ENCODE measurements at places on chromosomes 1 and 21.

GRCh38 chr21:45353200-45353599 is 51.8 kb upstream of the COL18A1 start:
- no peak for DNase-seq

GRCh38 chr1:224368409-224368808 is 11.7 kb downstream of the CNIH4 start:
- DNase-seq = no peak

DNA sequence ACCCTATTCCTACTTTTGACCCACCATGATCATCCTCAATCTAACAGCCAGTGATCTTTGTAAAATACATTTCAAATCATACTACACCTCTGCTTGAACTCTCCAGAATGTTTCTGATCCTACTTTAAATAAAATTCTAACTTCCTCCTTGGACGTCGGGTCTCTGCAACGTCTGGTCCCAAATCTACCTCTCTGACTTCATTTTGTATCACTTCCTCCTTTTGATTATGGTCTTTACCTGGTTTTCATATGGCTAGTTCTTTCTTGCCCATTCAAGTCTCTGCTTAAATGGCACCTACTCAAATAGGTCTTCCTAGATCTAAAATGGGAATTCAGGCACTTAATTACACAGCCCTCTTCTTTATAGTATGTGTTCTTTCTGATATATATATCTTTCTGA is 18.2 kb downstream of the PLPPR4 start:
- no peak for DNase-seq

DNA sequence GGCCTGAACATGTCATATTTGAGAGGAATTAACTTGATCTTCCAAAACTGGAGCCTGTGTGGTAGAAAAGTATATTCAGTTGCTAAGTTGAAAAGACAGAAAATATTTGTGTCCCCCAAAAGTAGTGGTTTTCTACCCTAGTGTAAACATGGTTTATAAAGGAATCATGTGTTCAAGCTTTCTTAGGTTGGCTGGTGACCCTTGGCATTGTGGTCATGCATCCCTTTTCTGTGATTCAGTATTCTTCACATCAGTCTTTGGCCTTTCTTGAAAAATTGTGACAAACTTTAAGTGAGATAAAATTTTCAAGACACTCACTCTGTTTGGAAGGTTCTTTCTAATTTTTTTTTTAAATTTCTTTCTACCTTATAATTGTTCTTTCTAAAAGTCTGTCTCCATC is 193.2 kb downstream of the DHRS3 start:
- DNase-seq = no peak

- DNase-seq = no peak
Observed at GRCh38 chr1:1917304-1917976, 1.6 kb downstream of the TMEM52 start.

- DNase-seq = peak; percentile 44
Observed at GRCh38 chr1:235642011-235642942, 7.3 kb downstream of the GNG4 start.

GRCh38 chr1:97174039-97174704 is 452.6 kb downstream of the PTBP2 start:
- no peak for DNase-seq

DNA sequence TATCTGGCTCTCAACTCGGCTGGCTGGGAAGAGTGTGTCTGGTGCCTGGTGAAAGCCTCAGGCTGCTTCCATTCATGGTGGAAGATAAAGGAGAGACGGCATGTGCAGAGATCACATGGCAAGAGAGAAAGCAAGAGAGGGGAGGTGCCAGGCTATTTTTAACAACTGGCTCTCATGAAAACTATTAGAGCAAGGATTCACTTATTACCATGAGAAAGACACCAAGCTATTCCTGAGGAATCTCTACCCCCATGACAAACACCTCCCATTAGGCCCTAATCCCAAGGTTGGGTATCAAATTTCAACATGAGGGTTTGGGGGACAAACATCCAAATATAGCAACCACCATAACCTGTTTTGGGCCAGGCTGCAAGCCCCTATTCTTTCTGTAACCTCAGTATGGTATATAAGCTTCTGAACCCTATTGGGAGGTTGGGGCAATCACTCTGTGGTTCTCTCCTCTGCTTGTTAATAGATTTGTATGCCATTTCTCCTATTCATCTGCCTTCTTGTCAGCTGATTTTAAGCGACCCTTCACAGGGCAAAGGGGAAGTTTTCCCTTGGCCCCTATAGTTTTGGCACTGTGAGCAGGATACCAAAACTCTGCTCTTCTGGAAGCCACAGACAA is 179.0 kb upstream of the TNR start:
- no peak for DNase-seq

DNA sequence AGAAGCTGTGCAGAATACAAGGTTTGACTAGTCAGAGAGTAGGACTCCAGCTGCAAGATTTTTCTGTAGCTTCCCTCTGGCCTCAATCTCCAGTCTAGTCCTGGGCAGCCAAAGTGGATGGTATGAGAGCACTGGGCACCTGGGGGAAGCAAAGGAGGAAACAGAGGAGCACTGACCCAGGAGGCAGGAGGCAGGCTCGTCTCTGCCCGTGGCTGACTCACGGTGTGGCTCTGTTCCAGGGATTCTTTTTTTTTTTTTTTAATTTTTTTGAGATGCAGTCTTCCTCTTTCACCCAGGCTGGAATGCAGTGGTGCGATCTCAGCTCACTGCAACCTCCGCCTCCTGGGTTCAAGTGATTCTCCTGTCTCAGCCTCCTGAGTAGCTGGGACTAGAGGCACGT is 4.1 kb upstream of the NPPB start:
- no peak for DNase-seq

DNA sequence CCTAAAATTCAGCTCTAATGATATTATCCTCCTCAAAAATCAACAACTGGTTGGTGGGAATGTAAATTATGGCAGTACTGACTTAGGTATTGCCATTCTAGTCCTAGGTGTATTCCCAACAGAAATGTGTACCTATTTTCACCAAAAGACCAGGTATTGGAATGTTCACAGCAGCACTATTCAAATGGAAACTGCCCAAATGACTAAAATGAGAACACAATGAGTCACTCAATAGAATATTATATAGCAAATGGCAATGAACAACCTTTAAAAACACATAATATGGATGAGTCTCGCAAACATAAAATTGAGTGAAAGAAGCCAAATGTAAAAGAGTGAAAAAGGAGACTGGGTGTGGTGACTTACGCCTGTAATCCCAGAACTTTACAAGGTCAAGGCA is 44.9 kb downstream of the GADD45A start:
- no peak for DNase-seq

- DNase-seq = no peak
Observed at GRCh38 chr1:171877701-171878100, 36.4 kb downstream of the DNM3 start.

DNA sequence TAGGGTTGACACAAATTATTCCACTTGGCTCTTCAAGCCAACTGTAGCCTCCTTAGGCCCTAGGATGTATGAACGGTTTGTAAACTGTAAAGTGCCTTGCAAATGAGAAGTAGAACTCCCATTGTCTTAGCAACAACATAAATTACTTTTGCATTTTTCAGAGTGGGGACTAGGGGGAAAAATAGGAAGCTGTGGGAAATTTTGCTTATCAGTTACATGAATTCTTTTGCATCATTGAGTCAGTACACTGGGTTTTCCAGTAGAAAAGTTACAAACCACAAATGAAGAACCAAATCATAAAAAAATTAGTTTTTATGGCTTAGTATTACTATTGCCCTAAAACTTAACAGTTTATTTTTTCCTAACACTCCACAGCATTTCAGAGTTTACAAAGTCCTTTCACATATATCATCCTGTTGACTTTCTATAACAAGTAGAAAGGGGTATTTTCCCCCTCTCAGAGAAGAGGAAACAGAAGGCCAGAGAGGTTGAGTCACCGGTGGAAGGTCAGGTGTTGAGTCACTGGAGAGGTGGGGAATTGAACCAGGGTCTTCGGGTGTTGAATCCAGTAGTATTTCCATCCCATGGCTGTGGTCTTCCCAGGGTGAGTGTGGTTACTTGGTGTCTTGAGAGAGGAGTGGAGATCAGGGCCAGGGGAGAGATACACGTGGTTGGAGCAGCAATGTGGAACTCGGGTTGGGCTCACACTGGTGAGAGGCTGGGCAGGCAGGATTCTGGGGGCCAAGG is 71.9 kb upstream of the USP24 start:
- DNase-seq = no peak

- peak; percentile 32 for DNase-seq
Observed at GRCh38 chr1:23500466-23500865, 16.5 kb upstream of the ASAP3 start.

GRCh38 chr1:88298506-88298905 is 385.6 kb upstream of the PKN2 start:
- no peak for DNase-seq

- DNase-seq = no peak
Observed at GRCh38 chr1:79539001-79539400, 532.5 kb upstream of the ADGRL4 start.

GRCh38 chr1:15803380-15803779 is 4.1 kb downstream of the UQCRHL start:
- peak; percentile 58 for DNase-seq

DNA sequence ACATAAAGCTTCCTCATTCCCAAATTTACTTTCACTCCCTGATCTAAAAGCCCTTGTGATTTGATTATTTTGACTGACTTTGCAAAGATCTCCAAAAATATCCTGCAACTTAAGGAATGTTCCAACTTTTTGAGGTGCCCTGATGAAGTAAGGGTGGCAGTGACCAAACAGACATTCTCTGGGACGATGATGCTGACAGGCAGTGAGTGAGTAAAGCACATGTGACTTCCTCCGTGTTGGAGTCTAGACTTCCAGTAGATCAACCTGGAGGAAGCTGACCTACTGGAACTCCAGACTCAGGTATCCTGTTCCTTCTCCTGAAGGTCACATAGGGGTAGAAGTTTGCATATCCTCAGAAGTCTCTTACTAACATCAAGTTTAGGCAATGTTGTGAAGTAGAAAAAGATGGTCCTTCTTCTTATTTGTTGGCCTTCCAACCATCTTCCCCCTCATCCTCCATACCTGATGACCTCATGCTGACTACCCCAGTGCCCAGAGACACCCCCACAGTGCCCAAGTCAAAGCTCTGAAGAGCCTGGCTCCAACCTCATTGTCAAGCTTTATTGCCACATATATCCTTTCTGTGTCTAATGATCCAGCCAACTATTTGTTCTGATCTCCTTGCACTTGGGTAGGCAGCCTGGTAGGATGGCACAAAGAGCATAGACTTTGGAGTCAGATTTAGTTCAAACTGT is 16.0 kb downstream of the TNFSF4 start:
- DNase-seq = no peak

DNA sequence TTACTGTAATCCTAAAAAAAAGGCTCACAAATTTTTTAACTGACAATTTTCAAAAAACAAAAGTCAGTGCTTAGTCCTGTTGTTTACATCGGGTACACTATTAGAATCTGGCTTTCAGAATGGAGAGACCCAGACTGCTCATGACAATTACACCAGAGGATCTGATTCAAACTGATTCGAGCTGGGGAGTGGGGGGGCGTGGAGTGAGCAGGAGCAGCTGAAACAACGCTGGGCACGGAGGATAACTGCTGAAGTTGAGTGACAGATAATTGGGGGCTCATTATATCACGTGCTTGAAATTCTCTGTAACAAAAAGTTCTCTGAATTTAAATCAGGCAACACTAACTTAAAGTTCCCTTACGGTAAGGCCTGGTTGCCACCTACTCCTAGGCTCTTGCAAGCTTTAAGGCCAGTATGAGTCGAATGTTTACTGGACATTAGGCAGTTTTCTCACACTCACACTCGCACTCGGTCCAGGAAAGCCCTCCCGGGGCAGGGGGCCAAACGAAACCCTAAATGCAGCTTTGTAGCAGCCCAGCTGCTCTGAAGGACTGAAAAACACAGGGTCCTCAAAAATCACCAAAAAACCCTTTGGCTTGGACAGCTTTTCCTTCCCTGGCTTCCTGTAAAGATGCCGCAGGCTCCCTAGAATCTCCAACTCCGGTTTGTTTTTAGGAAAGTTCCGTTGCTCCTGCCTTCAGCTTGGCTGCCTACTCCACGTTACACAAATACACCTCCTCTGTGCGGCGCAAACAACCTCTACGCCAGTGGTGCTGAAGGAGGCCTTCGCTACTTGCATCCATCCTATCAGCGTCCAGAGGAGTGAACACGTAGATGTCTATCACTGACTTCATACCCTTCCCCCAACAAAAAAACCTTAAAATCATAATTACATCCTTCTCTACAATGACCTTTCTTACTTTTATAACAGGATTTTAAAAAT is 42.9 kb downstream of the CAPZB start:
- peak; percentile 74 for DNase-seq

- no peak for DNase-seq
Observed at GRCh38 chr1:76224752-76225151, 150.2 kb downstream of the ST6GALNAC3 start.

- no peak for DNase-seq
Observed at GRCh38 chr1:112172294-112172882, 182.9 kb upstream of the KCND3 start.

DNA sequence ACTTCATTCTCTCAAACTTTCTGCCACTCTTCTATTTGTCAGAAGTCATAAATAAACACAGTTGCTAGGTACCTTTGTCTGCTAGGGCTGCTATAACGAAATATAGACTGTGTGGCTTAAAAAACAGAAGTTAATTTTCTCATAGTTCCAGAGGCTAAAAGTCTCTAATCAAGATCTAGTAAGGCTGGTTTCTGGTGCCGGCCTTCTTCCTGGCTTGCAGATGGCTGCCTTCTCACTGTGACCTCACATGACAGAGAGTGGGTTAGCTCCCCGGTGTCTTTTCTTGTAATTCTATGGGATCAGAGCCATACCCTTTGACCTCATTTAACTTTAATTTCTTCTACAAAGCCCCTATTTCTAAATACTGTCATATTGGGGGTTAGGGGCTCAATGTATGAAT is 5.9 kb downstream of the PDC start:
- no peak for DNase-seq

DNA sequence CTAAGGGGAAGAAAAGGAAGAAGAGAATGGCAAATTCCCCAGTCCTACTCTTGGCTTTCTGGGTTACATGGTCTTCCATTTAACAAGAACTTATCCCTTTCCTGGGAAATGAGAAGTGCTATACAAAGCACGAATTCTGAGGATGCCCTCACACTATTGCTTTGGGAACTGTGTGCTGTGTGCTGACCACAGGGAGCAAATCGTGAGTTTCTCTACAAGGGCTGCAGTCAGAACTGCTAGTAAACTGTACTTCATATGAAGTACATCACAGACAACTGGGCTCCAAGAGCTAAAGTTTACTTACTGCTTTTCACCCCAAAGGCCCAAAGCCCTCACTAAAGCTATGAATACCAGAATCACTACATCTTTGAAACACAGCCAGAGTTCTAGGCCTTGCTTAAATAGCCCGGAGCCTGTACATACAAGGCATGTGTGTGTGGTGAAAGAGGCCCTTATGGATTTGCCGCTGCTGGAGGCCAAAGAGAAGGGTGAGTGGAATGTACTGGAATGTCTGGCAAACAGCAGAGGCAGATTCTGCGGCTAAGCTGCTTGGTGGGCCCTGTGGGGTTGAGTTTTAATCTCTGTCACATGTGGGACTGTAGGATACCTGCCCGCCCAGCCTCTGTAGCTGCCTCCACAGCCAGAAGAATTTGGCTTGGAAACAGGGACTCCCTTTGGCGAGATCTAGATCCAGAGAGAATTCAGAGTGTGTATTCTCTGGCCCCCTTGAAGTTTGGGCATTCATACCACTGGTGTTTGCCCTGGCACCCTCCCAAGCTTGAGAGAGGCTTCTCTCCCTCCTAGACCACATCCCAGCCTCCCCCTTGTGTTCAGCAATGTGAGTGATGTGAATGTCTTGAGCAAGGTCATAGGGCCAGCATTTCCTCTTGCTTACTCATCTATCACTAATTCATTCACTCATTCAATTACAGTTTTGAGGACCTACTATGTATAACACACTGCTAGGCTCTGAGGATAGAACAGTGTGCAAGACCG is 21.9 kb upstream of the TRIM67 start:
- DNase-seq = no peak
